ENCODE measurements at places on chromosomes 2 and 18.

GRCh38 chr2:123961576-123961975, 63.5 kb upstream of the CNTNAP5 start:
- no peak for DNase-seq

DNA sequence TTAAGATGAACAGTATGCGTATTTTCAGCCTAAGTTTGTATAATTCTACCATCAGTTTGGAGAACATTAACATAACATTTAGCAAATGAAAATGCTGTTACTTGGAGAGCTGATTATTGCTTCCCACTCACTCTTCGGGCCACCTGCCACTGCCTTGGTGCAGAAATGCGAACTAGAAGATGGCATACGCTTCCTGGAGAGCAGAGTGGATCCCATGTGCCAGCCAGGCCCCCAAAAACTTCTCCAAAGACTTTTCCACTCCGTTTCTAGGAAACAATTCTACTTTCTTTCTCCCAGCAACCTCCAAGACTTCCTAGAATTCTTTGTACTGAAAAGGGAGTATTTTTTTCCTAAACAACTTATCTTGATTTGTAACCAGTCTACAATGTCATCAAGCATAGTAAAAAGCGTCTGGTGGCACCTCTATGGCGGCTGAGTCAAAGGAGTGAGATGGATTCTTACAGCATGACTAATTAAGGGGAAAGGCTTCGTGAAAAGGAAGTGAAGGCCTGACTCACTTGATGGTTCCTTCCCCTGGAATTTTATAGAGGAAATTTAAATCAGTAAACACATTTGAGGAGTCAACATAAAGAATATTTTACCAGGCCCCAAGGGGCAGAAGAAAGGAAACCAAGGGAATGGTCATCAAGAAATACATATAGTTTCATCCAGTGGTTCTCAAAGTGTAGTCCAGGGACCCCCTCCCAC, 36.6 kb downstream of the FEZ2 start:
- peak; percentile 92 for DNase-seq

DNA sequence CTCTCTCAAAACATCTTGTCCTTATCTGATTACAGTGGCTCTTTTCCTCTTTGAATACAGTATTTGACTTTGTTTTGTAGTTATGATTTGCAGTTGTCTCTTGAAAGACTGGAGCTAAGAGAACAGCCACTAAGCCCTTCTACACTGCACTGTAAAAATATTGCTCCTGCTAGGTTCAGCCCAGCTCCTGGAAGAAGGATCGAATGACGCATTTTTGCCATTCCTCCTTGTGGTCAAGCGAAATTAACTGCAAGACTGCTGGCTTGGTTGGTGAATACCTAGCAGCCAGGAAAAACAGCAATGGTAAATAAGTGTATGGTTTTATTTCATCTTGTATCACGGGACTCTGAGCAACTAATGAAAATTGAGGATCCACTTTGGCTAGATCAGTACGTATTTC, 407.8 kb upstream of the CDH2 start:
- DNase-seq, result peak; percentile 79

GRCh38 chr2:59339121-59339836, 1098.2 kb upstream of the FANCL start:
- DNase-seq, result no peak

GRCh38 chr2:154264024-154264423, 392.3 kb downstream of the GALNT13 start:
- DNase-seq, result no peak

DNA sequence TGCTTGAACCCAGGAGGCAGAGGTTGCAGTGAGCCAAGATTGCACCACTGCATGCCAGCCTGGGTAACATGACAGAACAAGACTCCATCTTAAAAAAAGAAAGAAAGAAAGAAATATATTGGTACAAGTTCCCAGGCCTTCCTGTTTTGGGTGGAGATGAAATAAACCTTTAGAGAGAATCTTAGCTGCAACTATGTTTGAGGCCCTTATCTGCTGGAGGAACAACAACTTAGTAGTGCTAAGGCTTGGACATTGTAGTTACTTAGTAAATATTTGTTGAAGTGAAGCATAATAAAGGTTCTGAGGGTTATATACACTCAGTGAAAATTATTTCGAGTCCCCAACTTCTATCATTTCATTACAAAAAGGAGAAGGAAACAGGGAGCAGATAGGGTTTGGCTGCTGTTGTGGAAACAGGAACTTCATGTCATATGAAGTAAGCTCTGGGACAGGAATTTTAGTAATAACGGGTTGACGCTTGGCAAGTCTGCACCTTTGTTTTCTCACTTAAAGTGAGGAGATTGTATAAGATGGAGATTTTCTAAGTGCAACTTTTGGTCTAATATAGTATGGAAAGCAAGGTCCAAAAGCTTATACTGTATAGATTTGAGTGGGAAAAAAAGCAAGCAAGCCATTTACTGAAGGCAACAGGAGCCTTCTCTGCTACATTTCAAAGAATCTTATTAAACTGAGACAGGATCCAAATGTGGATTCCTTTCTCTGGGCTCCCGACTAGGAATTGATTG, 40.0 kb upstream of the AGPS start:
- DNase-seq, result no peak

GRCh38 chr18:59846814-59847490, 52.8 kb upstream of the PMAIP1 start:
- peak; percentile 22 for DNase-seq

- no peak for DNase-seq
Observed at GRCh38 chr2:194002699-194003368, 1654.2 kb upstream of the SLC39A10 start.

Measured in fibroblast of skin of scalp (primary cell).